ENCODE measurements at places on chromosomes 2 and 18. TPM values are rescaled to one million over a fixed set of nuclear protein-coding genes. Genes with fewer than 3 reads are reported as not detected.

DCDC2C gene
- not detected for total RNA-seq

DSC2 gene
- not detected for total RNA-seq

OSBPL6 gene
- 1.1 TPM for total RNA-seq

VAMP5 gene
- 32.8 TPM for total RNA-seq

PDE1A gene
- 42.4 TPM for total RNA-seq

UGT1A8 gene
- total RNA-seq, result 0.71 TPM

MOCOS gene
- total RNA-seq, result 11.0 TPM

GALNT14 gene
- not detected for total RNA-seq

SPP2 gene
- total RNA-seq, result not detected

FMNL2 gene
- total RNA-seq, result 20.8 TPM

GKN2 gene
- not detected for total RNA-seq

UBE2F gene
- 46.4 TPM for total RNA-seq

DSC1 gene
- not detected for total RNA-seq

ITGB6 gene
- not detected for total RNA-seq

RGPD3 gene
- total RNA-seq, result 0.09 TPM

EMILIN2 gene
- total RNA-seq, result 26.5 TPM

SCG2 gene
- 3.3 TPM for total RNA-seq

NABP1 gene
- total RNA-seq, result 56.1 TPM

All from smooth muscle cell of bladder (primary cell).